ENCODE measurements at places on chromosomes 12 and 14. TPM values are rescaled to one million over a fixed set of nuclear protein-coding genes. Genes with fewer than 3 reads are reported as not detected.

The ATG2B gene
- total RNA-seq: 10.0 TPM

The TMEM119 gene
- 0.85 TPM for total RNA-seq

The FOXA1 gene
- total RNA-seq: 3.4 TPM

The EEF1AKMT3 gene
- 3.6 TPM for total RNA-seq

The SPTB gene
- 0.22 TPM for total RNA-seq

The CCND2 gene
- 201 TPM for total RNA-seq

The EXOC3L4 gene
- total RNA-seq: 0.21 TPM

The DIABLO gene
- 60.3 TPM for total RNA-seq

The PLEKHD1 gene
- 0.10 TPM for total RNA-seq

The INSM2 gene
- not detected for total RNA-seq

The IFT81 gene
- total RNA-seq: 11.3 TPM

The SCN8A gene
- 3.9 TPM for total RNA-seq

The NKX2-8 gene
- not detected for total RNA-seq

The PDE3A gene
- total RNA-seq: 0.22 TPM

The WASHC3 gene
- total RNA-seq: 9.8 TPM

The GLT8D2 gene
- 1.1 TPM for total RNA-seq

The CSRP2 gene
- 99.2 TPM for total RNA-seq

The E2F7 gene
- total RNA-seq: 8.7 TPM

The NXPH4 gene
- total RNA-seq: 0.74 TPM

The DEGS2 gene
- not detected for total RNA-seq

The OR6C3 gene
- total RNA-seq: not detected

The TAS2R7 gene
- not detected for total RNA-seq

The TAS2R20 gene
- total RNA-seq: 0.38 TPM

The ALDH2 gene
- 55.9 TPM for total RNA-seq

The ALKBH2 gene
- total RNA-seq: 29.6 TPM

The OTOGL gene
- 0.31 TPM for total RNA-seq

The FAR2 gene
- 16.2 TPM for total RNA-seq

The PTHLH gene
- 0.28 TPM for total RNA-seq

The MGP gene
- not detected for total RNA-seq

The PFKM gene
- 70.2 TPM for total RNA-seq

The RASSF9 gene
- total RNA-seq: 0.87 TPM

The GSG1 gene
- total RNA-seq: 0.07 TPM

The APOF gene
- not detected for total RNA-seq

The CLEC12A gene
- not detected for total RNA-seq

The B4GALNT1 gene
- 0.59 TPM for total RNA-seq

The SLCO1B1 gene
- 0.04 TPM for total RNA-seq

The SMCO2 gene
- total RNA-seq: not detected

The KRT82 gene
- not detected for total RNA-seq

The SSPN gene
- 0.31 TPM for total RNA-seq

The CLEC9A gene
- total RNA-seq: not detected

The STRN3 gene
- total RNA-seq: 42.8 TPM

Measured in H7 (cell line).